ENCODE measurements at places on chromosomes 7 and 10. TPM values are rescaled to one million over a fixed set of nuclear protein-coding genes. Genes with fewer than 3 reads are reported as not detected.

The SLC25A28 gene
- 38.2 TPM for total RNA-seq

The SNCG gene
- total RNA-seq: 24.7 TPM

The TAS2R5 gene
- 0.27 TPM for total RNA-seq

The KIF20B gene
- 3.0 TPM for total RNA-seq

The TMEM229A gene
- total RNA-seq: not detected

The TAS2R3 gene
- total RNA-seq: 0.43 TPM

The FLNC gene
- 905 TPM for total RNA-seq

The PGAM2 gene
- 1,123 TPM for total RNA-seq

The ATP6V0A4 gene
- not detected for total RNA-seq

The MACC1 gene
- 0.16 TPM for total RNA-seq

The IKZF1 gene
- 3.5 TPM for total RNA-seq

The VWA2 gene
- total RNA-seq: not detected

DNA sequence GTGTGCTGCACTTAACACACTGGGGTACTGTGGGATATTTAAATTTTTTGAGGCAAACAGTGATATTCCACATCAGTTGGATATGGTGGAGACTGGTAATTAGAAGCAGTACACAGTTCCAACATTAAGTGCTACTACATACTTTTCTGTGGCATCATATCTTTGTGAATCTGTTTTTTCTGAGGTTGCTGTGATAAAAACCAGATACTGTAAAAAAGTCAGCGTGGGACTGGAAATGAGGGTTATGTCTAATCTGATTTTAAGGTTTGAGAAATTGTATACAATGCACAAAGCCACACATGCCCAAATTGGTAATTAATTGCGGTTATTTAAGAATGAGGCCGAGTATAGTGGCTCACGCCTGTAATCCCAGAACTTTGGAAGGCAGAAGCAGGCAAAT is 41.2 kb downstream of the TBC1D12 start:
- DNase-seq: no peak

DNA sequence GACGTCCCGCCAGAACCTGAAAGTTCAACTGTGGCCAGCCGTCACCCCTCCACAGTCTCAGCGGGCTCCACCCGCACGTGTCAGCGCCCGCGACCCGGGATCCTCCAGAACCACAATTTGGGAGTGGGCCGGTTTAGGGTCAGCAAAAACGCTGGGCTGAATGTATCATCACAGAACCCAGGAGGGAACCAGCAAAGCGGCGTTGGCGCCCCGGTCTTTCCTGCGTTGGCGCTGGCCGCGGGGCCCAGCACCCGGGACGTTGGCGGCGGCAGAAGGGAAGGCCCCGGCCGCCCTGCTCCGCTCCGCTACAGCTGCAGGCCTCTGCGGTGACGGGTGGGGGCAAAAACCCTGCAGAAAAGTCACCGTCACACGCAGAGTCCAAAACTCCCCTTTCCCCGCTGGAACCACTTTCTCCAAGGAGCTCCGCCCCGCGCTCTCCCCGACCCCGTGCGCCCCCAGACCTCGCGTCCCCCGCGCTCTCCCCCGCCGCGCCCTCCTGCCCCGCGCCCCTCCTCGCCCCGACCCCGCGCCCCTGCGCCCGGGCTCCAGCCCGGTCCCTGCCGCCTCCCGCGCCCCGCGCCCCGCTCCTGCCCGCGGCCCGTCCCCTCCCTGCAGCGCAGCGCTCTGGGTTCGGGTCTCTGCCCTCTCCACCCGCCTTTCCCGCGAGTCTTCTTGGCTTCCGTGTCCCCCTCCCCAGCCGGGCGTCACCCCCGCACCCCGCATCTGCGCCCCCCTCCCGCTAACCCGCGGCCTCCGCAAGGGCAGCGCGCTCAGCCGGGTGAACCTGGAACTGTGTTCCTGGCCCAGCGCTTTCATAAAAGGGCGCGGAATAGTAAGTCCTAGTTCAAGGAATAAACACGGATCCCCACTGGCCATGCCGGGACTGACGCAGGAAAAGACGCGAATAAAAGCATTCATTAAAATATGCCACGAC is 24.0 kb upstream of the RNF32 start:
- no peak for DNase-seq

DNA sequence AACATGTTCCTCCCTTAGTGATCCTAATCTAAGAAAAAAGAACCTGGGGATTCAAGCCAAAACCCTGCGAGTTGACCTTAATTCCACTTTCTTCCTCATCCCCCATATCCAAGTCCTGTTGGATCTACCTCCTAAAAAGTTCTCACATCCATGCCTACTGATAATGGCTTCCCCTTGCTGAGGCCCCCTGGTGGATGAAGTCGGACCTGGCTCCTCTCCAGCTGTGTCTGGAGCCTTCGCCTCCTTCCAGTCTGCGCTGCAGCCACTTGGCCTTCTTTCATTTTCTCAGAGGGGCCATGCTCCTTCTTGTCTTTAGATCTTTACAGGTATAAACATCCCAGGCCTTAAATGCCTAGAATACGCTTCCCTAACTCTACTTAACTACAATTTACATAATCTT is 8.1 kb downstream of the PDE1C start:
- no peak for DNase-seq

DNA sequence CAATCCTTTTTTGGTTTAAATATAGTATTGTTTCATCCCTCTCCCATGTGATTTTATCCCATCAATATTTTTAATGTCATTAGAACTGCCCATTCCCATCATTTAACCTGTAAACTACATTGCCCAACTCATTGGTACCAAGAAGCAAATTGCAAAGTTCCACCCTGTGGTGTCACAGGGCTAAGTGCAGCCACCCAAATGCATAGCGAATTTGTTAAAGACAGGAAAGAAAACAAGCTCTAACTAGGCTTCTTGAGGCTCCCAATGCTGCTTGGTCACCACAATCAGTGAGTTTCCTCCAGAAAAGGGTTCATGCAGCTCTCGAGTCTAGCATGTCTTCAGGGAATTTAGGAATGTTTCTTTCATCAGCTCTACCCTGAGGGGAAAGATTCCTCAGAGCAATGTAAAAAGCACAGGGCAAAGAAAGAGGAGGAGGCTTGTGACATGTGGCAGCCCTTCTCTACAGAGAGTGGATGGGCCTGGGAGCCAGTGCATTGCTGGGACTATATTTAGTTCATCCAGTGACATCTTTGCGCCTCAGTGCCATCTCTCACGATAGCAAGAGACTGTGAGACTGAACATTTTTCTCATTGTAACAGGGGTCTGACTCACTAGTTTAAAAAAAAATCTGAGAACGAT is 58.1 kb downstream of the CAV1 start:
- no peak for DNase-seq

GRCh38 chr7:153934629-153935028 is 117.6 kb upstream of the DPP6 start:
- no peak for DNase-seq

- no peak for DNase-seq
These were observed 198.4 kb downstream of the PCLO start for GRCh38 chr7:82964150-82964882.

DNA sequence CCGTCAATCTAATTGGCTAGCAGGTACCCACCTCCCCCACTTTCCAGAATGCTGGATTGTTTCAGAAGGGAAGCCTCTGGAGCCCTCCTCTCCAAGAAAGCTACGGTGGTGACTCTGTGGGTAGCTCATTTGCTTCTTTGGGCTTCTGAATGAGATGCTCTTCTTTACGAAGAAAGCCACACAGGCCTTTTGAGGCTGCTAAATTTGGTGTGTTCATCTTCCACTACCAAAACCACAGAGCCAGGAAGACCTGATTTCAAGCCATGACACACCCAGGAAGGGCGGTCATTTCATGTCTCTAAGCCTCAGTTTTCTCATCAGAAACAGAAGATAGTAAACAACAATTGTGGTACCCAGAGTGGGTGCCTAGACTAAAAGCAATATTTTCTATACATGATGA is 901.2 kb downstream of the KCNMA1 start:
- no peak for DNase-seq

- no peak for DNase-seq
These were observed 108.7 kb downstream of the NRBF2 start for GRCh38 chr10:63241841-63242281.

GRCh38 chr10:83542774-83543411 is 596.4 kb upstream of the GHITM start:
- no peak for DNase-seq

DNA sequence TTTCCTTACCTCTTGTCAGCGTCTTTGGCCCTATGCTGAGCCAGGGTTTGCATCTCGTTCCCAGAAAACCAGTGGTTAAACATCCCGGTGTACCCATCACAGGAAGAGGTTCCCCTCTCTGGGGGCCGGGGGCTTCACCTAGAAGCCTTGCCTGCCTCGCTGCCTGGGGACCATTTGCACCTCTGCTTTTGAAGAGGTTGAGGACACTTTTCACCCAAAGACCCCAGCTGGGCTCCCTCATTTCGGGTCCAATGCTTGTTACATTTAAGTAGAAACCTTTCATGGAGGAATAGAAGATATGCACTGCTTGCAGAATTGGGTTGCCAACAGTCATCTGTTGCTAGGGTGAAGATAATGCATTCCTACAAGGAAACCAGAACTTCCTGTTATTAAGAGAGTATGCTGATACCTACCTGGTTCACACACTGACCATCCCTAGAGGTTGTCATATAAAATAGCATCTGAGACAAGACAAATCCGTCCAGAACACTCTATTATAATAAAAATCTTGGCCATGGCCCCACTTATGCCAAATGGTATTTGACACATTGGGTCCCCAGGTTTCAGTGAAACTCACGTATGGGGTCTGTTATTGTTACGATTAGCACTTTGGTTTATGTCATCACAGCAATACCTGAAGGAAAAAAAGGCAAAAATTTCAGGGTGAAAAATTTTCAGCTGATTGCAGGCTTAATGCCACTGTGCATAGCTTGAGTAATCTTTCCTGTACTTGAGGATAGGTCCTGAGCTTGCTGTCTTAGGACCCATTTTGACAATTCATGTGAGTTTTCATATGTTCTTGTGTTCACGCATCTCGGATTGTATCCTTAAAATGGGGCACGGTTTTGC is 917 bp downstream of the ZNF365 start:
- DNase-seq: no peak

DNA sequence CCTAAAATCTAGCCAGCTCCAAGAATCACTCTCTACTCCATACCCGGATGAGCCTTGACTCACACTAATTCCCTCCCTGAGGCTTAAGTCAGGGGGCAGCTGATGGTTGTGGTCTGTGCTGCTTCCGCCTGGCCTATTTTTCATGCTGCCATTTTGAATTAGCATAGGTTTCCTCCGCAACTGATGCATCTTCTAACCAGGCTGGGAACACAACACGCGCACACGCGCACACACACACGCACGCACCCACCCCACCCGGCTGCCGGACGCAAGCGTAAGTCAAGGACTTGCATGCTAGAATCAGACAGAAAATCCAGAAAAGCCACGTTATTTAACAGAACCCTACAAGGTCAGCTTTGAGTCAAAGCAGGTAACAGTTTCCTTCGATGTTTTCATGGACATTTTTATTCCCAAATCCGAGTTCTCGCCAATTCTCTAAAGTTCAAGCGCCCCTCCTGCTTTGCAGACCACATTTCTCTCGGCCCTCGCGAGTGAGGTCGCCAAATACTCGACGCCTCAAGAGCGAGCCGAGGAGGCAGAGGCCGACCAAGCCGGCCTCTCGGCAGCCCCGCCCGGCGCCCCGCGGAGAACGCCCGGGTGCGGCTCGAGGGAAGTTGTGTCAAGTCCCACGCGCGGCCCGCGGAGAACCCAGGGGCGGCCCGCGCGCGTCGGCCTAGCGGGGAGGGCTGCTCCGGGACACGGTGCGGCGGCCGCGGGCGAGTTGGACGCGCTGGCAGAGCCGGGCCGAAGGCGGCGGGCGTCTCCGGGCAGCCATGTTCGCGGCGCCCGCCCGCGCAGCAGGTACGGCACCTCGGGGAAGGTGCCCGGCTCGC is 961 bp downstream of the SCRN1 start:
- DNase-seq: peak; percentile 86

GRCh38 chr7:117876761-117877160 is 3.5 kb upstream of the CTTNBP2 start:
- DNase-seq: no peak

GRCh38 chr7:112370436-112370835 is 79.8 kb upstream of the IFRD1 start:
- DNase-seq: no peak

GRCh38 chr7:36635091-36635490 is 89.2 kb downstream of the AOAH start:
- DNase-seq: no peak

GRCh38 chr10:121804460-121804859 is 123.4 kb downstream of the ATE1 start:
- DNase-seq: no peak

GRCh38 chr7:38070718-38071117 is 107.3 kb upstream of the STARD3NL start:
- DNase-seq: no peak

GRCh38 chr10:98361131-98362025 is 53.6 kb downstream of the PYROXD2 start:
- DNase-seq: peak; percentile 86

DNA sequence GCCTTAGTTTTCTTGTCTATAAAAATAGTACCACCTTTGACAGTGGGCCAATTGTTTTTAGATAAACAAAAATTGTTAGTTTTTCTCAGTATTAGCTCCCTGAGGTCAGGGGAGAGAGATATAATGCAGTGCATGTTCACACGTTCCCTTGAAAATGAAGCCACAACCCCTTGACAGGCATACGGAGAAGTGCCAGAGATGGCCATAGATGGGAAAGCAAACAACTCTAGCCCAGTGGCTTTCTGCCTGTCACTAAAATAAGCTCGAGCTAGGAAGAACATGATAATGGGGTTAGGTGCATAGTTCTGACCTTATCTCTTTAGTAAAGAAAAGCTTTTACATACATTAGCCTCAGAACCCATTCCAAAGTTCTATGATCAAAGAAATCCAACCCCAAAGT is 124.9 kb downstream of the CHRM2 start:
- DNase-seq: no peak

GRCh38 chr7:6284461-6285360 is 12.3 kb upstream of the CYTH3 start:
- DNase-seq: no peak

All from Right ventricle myocardium inferior (tissue), 1 donor.